CD4-positive, alpha-beta T cell treated with Interferon gamma for 1 hour (primary cell): ENCODE measurements at places on chromosomes 1 and 21.
A peak's percentile ranks its signal among the peaks of the same experiment; 100 is the strongest.

GRCh38 chr1:21631944-21632887, 36.9 kb downstream of the RAP1GAP start:
- no peak for DNase-seq

DNA sequence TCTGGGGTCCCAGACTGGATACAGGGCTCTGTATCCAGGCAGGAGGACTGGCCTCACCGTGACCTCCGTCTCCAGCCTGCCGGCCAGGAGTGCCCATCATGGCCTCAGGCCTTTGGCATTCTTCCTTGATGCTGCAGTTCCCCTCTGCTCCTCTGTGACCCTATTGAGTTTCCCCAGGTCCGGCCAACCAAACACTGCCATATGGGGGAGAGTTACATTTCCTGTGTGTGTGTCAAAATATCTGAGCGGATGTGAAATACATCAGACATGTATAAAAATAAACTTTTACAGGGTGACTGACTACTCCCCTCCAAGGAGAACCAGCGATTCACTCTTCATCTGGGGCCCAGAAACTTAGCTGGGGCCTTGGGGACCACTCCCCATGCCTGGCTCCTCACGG, 10.2 kb upstream of the UBL4B start:
- DNase-seq: no peak

- no peak for DNase-seq
These were observed 33.1 kb downstream of the CAPZB start for GRCh38 chr1:19452221-19452663.

- DNase-seq: no peak
These were observed 41.0 kb upstream of the JUN start for GRCh38 chr1:58824753-58825389.

- DNase-seq: no peak
These were observed 39.7 kb downstream of the ANKRD13C start for GRCh38 chr1:70314706-70315304.

- no peak for DNase-seq
These were observed 568.0 kb downstream of the PTPRU start for GRCh38 chr1:29804181-29804899.

- DNase-seq: no peak
These were observed 284.1 kb upstream of the BEND5 start for GRCh38 chr1:49060766-49061165.

GRCh38 chr1:43376723-43377235, 9.0 kb upstream of the ELOVL1 start:
- no peak for DNase-seq

DNA sequence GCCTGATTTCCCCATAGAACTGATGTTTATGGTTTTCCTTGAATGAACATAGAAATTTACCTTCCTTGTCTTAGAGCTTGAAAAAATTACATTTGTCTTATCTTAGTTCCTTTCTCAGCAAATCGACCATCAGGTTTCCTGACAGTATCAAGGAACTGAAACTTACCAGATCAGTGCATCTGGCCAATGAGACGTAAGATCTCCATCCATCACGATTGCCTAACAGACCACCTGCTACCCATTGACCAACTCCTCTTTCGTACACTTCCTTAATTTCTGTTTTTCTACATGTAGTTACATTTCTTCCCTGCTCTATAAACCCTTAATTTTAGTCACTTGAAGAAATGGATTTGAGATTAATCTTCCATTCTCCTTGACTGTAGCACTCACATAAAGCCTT, 57.4 kb upstream of the TMPRSS15 start:
- DNase-seq: peak; percentile 18

- DNase-seq: no peak
These were observed 48.0 kb downstream of the PDE4B start for GRCh38 chr1:65840683-65841082.

DNA sequence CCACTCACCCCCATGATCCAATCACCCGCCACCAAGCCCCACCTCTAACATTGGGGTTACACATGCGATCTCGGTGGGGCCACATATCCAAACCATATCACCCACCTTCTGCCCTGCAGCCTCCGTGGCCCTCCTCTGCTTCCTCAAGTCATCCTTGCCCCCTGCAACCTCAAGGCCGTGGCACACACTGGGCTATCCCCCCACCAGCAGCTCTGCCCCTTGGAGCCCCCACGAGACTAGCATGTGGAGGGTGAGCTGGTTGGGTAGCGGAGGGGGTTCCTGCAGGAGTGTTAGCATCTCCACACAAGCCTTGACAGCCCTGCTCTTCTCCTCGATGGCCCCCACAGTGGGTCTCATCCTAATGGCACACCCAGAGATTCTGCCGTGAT, 100.8 kb downstream of the TOMM20 start:
- no peak for DNase-seq

DNA sequence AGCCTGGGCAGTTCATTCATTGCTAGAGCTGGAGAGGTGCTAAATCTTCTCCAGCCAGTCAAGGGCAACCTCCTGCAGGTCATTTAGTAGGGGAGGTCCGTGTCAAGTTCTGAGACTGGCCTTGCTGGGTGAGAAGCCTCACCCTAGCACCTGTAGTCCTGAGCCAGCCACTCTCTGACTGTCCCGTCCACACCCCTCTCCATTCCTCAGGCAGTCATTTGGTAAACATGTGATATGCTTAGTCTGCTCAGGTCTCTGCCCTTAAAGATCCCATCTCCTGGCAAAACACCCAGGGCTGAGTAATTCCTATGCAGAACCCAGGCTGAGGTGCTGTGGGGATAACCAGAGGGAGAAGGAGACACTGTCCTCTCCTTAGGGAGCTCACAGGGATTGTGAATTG, 13.7 kb upstream of the IGFN1 start:
- no peak for DNase-seq

- DNase-seq: no peak
These were observed 3.9 kb downstream of the TACSTD2 start for GRCh38 chr1:58573138-58573537.

DNA sequence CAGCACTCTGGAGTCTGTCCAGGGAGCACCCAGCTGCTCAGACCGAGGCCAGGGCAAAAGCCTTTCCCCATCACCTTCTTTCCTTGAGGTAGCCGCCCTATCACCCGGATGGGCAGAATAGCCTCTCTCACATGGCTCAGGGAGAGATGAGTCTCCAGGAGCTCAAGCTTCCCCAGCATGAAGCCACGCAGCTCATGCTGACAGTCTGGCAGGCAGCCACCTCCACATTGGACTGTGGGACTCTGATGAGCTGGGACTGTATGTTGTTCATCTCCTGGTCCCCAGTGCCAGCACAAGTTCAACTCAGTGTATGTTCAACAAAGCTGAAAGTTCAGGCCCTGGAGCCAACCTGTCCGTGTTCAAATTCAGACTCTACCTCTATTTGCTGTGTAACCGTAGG, 75.2 kb upstream of the ZC3H12A start:
- DNase-seq: no peak

DNA sequence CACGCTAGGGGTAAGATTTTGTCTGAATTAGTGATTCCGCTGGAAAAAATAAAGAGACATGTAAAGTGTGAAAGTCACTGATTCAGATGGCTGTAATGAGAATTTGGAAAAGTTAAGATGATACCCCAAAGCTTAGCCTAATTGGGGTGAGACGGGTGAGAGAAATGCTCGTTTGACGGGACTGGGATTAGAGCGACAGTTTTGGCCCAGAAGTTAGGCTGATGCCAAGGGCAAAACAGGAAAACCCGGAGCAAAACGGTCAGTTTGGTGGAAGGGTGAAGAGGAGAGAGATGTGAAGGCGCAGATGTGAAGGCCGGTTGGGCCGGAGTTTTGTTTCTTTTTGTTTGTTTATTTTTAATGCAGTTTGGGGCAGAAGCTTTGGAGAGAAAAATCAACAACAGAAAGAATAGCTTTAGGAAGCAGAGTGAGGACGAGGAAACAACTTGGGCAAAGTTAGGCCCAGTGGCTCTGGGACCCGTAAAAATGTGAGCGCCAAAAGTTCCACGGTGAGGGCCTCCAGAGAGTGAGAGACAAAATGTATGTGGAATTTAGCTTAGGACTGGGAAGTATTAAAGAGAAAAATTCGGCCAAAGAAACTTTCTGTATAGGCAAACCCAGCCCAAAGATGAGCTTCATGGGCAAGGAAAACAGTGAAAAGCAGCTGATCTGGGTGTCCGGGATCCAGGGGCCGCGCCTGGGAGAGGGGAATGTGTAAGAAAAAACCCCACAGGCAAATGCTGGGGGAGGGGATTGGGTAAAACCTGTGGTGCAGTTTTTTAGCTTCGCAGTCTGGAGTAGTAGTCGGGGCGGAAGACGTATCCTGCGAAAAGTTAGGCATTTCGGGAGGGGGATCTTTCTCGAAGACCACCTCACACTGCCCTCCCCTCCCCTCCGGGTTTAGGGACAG, 1.2 kb downstream of the DMRTA2 start:
- no peak for DNase-seq

DNA sequence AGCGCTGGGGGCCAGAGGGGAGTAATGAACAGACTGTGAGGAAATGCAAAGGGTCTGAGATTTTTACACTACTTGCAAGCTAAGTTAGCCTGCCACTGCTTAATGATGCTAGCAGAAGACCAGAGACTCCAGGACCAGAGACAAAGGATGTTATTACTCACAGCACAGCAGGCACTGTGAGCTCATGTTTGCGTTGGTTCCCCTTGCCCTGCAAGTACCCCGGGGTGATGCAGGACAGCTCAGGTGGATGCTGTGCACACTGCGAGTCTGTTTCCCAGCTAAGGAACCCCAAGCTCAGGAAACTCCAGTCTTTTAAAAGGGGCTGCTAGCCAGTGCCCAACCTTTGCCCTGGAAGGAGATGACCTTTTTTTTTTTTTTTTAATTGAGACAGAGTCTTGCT, 1.2 kb downstream of the FHAD1 start:
- no peak for DNase-seq

DNA sequence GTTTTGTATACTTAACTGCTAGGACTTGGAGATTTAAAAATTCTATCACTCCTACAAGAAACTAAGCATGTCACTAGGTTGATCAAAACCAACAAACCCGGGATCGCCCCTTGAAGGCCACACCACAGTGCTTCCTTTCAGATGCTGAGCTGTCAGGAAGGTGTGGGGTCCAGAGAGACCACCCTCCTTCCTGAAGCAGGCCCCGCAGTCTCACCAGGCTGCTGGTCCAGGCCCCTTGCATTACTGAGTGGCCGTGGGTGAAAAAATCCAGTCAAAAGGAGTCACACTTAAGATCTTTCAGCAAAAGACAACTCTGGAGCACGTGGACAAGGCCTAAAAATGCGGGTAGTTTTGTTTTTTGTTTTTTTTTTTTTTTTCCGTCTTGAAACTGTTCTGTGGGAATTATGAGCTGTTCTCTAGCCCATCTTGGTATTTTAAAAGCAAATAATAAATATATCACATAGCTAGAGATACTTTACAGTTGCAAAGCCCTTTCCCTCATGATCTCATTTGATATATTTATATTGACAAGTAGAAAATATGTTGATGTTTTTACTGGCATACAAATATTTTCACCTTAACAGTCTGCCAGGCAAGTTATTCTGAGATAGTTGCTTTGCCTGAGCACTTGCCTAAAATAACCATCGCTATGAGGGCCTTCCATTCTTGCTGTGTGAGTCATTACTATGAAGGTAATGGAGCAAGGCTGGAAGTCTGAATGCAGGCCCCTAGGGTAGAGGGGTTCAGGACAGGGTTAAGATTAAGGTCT, 73.1 kb upstream of the EDEM3 start:
- no peak for DNase-seq

DNA sequence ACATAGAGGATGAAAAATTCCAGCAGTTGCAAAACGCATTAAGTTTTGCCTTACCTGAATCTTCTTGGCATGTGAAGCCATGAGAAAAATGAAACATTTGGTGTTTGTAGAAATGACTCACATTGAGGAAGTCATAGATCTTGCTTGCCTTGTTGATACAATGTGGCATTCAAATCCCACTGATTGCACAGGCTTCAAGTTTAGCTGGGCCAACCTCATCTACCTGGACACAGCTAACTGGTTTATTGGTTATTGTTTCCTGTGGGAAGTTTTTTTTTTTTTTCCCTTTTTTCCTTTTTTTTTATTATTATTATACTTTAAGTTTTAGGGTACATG, 168.9 kb upstream of the C21orf91 start:
- no peak for DNase-seq

GRCh38 chr1:218812360-218812759, 361.3 kb upstream of the LYPLAL1 start:
- no peak for DNase-seq

GRCh38 chr21:38733972-38734546, 71.7 kb upstream of the ETS2 start:
- peak; percentile 53 for DNase-seq

DNA sequence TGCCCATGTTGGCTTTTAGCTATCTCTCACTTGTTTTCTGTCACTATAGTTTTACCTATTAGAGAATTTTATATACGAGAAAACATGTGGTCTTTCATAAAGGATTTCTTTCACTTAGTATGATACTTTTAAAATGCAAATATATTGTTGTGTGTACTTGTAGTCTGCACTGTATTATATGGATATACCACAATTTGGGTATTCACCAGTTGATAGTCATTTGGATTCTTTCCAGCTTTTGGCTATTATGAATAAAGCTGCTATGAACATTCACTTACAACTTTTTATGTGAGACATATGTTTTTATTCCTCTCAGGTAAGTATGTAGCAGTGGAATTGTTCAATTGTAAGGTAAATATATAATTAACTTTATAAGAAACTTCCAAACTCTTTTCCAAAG, 441.5 kb downstream of the GPATCH2 start:
- no peak for DNase-seq

GRCh38 chr1:143698016-143698415, 273.8 kb downstream of the FAM72C start:
- DNase-seq: no peak
